RWPE1 (cell line): ENCODE measurements at places on chromosomes 1 and 21.

DNA sequence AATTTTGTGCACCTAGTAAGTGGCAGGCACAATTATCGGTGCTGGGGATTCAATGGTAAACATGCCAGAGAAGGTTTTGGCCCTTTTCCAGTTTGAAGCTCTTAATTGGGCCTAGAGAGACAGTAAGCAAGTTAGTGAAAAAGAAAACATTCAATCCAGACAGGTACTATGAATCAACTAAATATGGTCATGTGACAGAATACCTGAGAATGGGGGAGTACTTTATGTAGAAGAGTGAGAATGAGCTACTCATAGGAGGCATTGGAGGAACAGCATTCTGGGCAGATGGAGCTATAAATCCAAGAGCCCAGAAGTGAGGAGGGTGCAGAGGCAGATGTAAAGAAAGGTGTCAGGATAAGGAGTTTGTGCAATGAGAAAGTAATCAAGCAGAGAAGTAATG is 1017.9 kb downstream of the ADGRL2 start:
- DNase-seq: no peak

DNA sequence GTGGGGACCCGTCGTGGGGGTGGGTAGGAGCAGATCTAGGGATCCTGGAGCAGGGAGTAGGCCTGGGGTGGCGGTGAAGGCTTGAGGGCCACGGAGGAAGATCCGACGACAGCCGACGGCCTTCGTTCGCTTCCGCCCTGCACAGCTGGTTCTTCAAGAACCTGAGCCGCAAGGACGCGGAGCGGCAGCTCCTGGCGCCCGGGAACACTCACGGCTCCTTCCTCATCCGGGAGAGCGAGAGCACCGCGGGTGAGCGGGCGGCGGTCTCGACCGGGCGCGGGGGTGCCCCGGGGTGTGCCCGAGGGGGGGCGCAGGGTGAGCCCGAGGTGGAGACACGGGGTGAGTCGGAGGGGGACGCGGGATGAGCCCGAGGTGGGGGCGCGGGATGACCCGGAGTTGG is 16.5 kb upstream of the HDAC1 start:
- no peak for DNase-seq

DNA sequence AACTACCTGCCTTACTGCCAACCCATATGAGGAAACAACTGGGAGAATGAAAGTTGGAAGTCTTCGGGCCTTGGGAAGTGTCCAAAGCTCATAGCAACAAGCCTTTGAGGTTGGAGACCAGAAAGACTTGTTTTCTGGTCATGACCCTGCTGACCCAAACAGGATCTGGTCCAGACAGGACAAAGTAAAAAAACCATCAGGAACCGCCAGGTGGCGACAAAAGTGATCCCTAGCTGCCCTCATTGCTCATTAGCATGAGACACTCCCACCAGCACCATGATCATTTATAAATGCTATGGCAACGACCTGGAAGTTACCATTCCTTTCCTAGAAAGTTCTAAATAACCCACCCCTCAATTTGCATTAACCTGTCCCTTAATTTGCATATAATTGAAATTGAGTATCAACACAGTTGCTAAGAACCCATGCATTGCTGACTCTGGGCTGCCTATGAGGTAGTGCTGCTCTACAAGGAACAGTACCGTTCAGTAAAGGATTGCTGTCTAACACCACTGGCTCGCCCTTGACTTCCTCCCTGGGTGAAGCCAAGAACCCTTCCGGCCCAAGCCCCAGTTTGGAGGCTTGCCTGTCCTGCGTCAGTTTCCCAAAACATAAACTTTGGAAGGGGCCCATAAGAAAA is 89.0 kb downstream of the URB2 start:
- DNase-seq: peak; percentile 25

- DNase-seq: no peak
Observed at GRCh38 chr1:56092684-56093570, 486.4 kb downstream of the PLPP3 start.

GRCh38 chr21:42107177-42107880 is 36.2 kb downstream of the UMODL1 start:
- DNase-seq: no peak
